ENCODE measurements at places on chromosomes 6 and 20.

- peak; percentile 94 for DNase-seq
Measured at GRCh38 chr6:135195041-135195440, 13.9 kb downstream of the MYB start.

DNA sequence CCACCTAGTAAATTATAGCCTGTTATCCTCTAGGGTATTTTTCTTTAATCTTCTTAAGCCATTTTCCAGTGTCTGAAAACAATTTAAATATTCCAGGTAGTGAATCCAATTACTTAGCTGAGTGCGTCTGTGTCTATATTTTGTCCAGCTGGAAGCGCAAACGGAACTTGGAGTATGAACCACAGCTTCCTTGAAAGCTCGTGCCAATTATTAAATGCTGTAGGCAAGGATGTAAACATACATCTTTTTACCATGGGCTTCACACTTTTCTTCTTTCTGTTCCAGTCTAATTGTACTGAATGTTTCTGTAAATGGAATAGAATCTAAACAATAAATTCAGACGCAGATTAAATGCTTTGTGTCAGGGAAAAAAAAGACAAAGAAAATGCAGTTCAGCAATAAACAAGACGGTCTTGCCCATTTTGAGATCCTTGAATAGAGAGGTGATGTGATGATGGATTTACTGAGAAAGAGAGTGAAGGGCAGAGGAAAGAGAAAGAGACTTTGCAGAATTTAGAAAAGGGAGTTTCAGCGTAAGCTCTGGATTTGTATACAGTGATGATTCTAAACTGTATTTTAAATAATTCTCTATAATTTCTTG is 1.9 kb downstream of the PLCB1 start:
- DNase-seq: no peak

DNA sequence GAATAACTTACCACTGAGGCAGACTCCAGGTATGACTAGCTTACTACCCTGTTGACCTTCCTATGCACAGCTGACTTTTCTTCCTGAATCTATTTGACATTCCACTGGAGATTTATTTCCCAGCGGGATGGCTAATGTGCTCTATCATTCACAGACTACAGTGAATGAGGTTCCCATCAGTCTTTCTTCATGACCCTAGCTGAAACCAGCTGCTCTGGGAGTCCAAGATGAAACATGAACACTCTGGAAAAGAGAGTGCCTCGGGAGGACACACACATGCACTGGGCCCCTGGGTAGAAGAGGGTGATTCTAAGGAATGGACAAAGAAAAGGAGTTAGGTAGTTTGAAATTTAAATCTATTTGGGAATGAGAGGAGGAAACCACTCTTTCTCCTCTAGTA is 82.6 kb upstream of the DST start:
- no peak for DNase-seq

GRCh38 chr6:12280902-12281301 is 9.3 kb upstream of the EDN1 start:
- DNase-seq: no peak
